ENCODE measurements at places on chromosomes 5 and 9.
A peak's percentile ranks its signal among the peaks of the same experiment; 100 is the strongest.

DNA sequence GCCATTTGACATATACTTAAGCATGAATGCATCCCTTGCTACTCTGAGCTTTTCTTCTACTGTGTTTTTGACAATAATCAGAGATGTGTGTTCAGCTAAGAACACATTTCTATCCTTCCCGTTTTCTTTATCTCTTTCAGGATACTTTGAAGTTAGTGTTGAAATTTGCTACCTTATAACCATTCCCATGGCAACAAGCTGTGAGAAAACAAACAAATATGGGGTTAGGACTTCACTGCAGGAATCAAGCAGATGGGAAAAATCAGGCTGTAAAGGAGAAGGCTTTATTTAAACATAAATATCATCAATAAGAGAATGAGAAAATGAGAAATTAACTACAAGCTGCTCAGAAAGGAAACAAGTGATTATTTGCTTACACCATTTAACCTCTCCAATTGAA is 35.2 kb downstream of the ZCCHC9 start:
- DNase-seq: no peak

- DNase-seq: no peak
These were observed 197.5 kb downstream of the CDK5RAP2 start for GRCh38 chr9:120382453-120382852.

DNA sequence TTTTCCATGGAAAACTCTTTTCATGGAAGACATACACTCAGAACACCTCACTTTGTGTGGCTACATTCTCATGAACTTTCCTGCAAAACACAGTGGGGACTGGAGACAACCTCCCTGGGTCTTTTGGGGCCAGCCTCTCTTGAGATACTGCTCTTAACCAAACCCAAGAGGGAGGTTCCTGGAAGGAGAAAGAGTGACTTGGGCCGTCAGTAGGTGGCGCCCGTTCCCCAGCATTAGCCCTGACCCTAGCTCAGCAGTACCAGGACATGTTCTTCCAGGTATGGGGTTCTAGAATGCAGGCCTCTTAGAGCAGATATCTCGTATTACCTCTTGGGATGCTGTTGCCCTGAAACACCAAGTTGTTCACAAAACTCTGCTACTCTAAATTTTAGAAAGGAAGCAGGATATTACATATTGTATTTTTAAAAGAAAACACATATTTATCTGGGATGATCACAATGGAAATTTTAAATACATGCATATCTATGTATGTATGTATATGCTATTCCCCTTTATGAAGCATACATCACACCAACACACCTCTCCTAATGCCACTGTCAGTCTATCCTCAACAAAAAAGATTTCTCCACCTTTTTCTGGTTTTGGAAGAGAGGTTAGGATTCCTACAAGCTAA is 15.8 kb upstream of the GLIS3 start:
- DNase-seq: peak; percentile 73

GRCh38 chr9:21682981-21683380 is 119.5 kb upstream of the MTAP start:
- DNase-seq: no peak

DNA sequence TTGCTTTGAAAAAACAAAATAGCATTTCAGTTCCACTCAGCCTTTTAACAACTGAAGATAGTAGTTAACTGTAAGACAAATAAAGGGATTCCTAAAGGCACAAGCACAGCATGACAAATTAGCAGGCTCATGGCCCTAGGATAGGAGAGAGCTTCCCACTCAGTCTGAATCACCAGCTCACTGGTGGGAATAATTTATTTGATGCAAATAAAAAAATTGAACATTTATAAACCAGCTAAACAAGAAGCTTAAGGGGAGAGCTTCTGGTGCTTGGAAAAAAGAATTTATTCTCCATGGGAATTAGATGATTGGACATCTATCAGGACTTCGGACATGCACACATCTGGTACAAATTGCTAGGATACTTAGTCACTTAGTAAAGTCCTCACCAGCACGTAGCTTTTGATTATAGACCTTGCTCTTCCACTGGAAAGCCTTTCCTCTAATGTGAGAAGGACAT is 294.1 kb upstream of the TNC start:
- no peak for DNase-seq

DNA sequence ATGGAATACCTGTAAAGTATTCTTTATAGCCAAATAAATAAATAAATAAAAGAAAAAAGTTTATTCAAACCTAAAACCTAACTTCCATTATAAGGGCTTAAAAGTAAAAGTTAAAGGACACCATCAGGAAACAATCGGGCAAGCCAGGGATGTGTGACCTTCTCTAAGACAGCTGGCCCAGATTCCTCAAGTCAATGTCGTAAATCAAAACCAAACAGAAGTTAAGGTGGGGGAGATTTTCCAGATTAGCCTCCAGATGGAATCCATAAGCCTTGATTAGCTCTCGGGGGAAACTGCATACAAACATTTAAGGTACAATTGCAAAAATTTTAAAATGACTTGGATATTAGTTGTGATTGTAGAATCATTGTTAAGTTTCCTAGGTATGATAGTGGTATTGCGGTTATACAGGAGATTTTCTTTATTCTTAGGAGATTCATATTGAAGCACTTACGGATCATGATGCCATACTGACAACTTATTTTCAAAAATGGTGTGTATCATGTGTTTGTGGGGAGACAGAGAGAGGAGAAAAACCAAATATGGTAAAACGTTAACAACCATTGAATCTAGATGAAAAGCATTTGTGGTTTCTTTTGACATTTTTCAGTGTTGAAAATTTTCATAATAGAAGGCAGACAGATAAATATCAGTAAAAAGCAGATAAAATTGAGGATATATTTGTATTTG is 21.5 kb upstream of the MGAT1 start:
- DNase-seq: no peak

- DNase-seq: no peak
These were observed 7.0 kb upstream of the FBXO4 start for GRCh38 chr5:41918105-41918504.

DNA sequence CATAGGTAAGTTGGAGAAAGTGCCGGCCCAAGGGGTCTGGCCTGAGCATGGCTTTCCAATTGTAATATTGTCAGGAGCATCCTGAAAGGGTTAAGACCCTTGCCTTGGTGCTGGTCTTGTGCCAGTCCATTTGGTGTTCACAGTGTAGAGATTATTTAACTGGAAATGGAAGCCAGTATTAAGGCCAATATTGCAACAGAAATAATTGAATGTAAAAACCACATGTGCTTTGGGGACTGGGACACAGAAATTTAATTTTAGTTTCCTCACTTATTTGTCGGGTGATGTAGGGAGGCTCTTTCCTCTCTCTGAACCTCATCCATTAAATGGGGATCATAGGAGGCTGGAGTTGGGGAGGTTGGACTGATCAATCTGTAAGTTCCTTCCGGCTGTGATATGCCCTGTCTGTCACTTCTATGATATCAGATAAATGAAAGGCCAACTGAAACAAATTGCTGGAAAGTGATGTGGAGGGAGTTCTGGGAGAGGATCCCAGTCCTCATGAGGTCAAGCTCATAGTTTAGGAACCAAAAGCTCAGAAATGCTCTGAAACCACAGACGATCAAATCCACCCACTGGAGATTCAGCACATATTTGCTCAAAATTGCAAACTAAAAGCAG is 54.8 kb upstream of the COL15A1 start:
- DNase-seq: no peak

- no peak for DNase-seq
These were observed 1076.7 kb downstream of the CDH12 start for GRCh38 chr5:21776466-21776865.

- no peak for DNase-seq
These were observed 17.6 kb downstream of the SLCO6A1 start for GRCh38 chr5:102481054-102481715.

- DNase-seq: no peak
These were observed 61.9 kb downstream of the IRX1 start for GRCh38 chr5:3657364-3658022.

DNA sequence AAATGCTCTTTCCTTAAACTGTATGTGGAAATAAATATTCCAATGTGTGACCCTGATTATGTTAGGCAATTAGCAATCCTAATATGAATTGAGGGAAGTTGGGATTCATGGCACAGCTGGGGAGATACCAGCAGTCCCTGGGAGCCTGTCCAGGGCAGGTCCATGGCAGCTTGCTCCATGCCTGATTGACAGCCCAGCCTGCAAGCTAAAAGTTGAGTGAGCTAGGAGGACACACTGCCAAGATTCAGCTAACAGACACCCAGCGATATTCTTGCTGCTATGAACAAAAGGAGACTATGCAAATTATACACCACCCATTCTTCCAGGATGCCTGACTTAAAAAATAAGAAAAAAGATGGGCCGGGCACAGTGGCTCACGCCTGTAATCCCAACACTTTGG is 6.2 kb downstream of the TGFBI start:
- no peak for DNase-seq

DNA sequence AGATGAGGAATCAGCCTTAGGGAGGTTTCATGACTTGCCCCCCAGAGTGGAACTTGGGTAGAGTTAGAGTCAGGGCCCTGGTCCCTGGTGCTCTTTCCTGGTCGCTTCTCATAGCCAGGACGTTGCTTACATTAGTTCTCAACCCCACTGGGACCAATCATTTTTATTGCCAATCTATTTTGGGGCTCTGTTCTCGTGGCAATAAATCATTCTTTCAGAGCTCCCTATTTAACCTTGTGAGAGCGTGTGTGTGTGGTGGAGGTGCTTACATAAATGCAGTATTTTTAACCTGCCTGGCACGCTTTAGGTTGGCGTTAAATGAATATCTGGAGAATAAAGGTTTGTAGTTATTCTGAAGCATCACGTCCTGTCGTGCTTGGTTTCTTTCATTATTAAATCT is 4.1 kb downstream of the TRIO start:
- DNase-seq: no peak

- no peak for DNase-seq
These were observed 27.9 kb upstream of the ALDH1A1 start for GRCh38 chr9:72980600-72981265.

GRCh38 chr5:55860288-55860687 is 9.1 kb downstream of the IL31RA start:
- DNase-seq: no peak

- DNase-seq: no peak
These were observed 13.5 kb upstream of the NIPAL4 start for GRCh38 chr5:157446412-157446935.

- no peak for DNase-seq
These were observed 39.6 kb upstream of the TRIM32 start for GRCh38 chr9:116647515-116647809.

DNA sequence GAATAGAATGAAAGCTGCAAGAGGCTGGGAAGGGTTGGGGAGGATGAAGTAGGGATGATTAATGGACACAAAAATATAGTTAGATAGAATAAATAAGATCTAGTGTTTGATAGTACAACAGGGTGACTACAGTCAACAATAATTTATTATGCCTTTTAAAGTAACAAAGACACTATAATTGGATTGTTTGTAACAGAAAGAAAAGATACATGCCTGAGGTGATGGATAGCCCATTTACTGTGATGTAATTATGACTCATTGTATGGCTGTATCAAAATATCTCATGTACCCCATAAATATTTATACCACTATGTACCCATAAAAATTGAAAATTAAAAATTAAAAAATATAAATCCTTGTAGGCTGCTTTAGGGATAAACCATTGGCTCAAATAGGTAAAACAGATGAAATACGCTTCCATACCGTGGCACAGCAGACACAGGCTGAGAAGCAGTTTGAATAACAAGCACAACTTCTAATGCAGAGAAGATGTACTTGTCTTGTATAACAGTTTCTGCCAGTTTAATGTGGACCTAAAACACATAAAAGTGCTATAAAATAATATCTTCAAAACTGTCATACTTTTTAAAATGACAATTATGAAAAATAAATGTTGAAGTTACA is 34.9 kb downstream of the APBA1 start:
- DNase-seq: no peak

DNA sequence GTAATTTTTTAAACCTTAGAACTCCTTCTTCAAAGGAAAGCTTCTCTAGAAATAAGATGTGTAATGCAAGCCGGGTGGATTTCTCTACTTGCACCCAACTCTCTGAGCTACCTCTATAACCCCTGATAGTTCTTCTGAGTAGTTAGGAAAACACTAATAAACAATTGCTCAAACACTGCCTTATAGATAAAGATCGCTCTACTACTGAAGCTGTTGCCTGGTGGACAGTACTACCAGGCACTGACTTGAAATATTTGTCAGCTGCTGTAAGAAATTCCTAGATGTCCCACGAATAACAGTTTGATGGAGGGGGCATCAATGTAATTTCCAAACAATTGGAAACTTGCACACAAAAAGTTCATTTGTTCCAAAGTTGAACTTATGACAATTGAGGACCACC is 42.0 kb downstream of the NR3C1 start:
- DNase-seq: no peak

DNA sequence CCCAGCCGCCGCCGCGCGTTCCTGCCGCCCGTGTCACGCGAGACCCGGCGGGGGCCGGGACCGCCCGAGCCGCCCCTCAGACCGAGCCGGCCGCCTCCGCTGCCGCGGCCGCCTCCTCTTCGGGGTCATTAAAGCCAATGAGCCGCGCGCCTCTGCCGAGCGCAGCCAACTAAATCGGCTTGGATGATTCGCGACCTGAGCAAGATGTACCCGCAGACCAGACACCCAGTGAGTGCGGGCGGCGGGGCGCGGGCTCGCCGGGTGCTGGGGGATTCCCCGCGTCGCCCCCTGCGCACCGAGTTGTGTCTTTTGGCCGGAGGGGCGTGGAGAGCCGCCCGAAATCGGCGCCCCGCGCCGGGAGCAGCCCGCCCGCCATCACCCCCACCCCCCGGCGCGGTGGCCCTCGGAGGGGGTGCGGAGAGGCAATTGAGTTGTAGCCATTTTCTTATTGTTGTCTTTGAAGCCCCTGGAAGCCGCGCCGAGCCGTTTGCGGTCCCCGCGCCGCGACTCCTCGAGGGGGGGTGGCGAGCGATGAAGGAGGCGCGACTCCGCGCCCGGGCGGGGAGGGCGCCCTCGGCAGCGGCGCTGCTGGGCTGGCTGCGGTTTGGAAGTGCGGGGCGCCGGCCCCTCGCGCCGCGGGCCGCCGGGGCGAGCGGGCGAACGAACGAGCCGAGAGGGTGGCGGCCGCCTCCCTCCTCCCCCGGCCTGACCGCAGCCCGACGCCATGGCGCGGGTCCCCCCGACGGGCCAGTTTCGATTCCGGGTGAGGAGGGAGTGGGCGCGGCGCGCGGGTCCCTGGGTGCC is 1.0 kb downstream of the TLE4 start:
- peak; percentile 24 for DNase-seq

DNA sequence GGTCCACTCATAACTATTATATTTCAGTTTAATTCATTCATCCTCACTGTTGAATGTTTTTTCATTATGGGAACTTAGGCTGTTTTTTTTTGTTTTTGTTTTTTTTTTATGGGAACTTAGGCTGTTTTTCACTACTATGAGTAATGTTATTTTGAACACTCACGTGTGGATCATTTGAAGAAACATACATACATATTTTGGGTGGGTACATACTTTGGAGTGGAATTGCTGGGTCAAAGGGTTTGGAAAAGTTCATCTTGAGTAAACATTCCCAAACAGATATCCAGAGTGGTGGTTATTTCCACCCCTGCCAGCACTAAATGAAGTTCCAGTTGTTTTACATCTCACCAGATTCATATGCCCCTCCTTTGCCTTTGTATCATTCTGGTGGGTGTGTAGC is 584.4 kb downstream of the PSAT1 start:
- no peak for DNase-seq

All from omental fat pad (tissue), 4 donors.